ENCODE measurements at places on chromosomes 13 and 19. TPM values are rescaled to one million over a fixed set of nuclear protein-coding genes. Genes with fewer than 3 reads are reported as not detected.

GRCh38 chr19:10292206-10292788 is 2.5 kb downstream of the ICAM5 start:
- peak overlapping the region; percentile 63 for H3K4me3 ChIP-seq
- H3K27me3 ChIP-seq = peaks cover 93% of the 10 kb centered on the region
- no peak overlapping the region for H3K27ac ChIP-seq

GRCh38 chr19:56253737-56254136 is 18.8 kb upstream of the EDDM13 start:
- H3K27ac ChIP-seq = no peak overlapping the region
- no peak for DNase-seq
- H3K4me1 ChIP-seq = no peaks in the 10 kb centered on the region
- peaks cover 4% of the 10 kb centered on the region for H3K36me3 ChIP-seq
- no peak overlapping the region for H3K4me3 ChIP-seq
- H3K27me3 ChIP-seq = no peaks in the 10 kb centered on the region

DNA sequence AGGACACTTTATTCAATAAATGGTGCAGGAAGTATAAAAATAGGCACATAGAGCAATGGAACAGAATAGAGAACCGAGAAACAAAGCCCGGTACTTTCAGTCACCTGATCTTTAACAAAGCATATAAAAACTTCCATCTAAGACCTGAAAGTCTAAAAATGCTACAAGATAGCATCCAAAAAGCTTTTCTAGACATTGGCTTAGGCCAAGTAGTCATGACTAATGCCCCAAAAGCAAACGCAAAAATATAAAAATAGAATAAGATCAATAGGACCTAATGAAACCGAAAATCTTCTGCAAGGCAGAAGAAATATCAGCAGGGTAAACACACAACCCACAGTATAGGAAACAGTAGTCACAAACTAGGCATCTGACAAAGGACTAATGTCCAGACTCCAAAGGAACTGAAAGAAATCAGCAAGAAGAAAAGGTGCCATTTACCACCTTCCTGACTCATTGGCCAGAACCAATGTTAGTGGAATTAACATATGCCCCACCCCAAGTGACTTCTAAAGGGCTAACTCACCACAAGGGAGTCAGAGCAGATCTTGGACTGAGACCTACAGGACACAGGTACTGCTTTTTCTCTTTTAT is 40.8 kb upstream of the CEACAM21 start:
- H3K27me3 ChIP-seq = no peaks in the 10 kb centered on the region
- H3K36me3 ChIP-seq = peaks cover 61% of the 10 kb centered on the region
- H3K27ac ChIP-seq = peak overlapping the region; percentile 94
- H3K4me3 ChIP-seq = peak overlapping the region; percentile 71
- peak; percentile 44 for DNase-seq

- no peak overlapping the region for H3K27ac ChIP-seq
- no peaks in the 10 kb centered on the region for H3K27me3 ChIP-seq
- H3K4me3 ChIP-seq = no peak overlapping the region
- peaks cover 9% of the 10 kb centered on the region for H3K36me3 ChIP-seq
Measured at GRCh38 chr13:45490068-45490467, 25.3 kb downstream of the COG3 start.

- H3K4me1 ChIP-seq = no peaks in the 10 kb centered on the region
- H3K36me3 ChIP-seq = no peaks in the 10 kb centered on the region
- no peak overlapping the region for H3K27ac ChIP-seq
- no peak for DNase-seq
- no peak overlapping the region for H3K4me3 ChIP-seq
- peaks cover 24% of the 10 kb centered on the region for H3K27me3 ChIP-seq
Measured at GRCh38 chr19:31160336-31160926, 188.8 kb downstream of the TSHZ3 start.

DNA sequence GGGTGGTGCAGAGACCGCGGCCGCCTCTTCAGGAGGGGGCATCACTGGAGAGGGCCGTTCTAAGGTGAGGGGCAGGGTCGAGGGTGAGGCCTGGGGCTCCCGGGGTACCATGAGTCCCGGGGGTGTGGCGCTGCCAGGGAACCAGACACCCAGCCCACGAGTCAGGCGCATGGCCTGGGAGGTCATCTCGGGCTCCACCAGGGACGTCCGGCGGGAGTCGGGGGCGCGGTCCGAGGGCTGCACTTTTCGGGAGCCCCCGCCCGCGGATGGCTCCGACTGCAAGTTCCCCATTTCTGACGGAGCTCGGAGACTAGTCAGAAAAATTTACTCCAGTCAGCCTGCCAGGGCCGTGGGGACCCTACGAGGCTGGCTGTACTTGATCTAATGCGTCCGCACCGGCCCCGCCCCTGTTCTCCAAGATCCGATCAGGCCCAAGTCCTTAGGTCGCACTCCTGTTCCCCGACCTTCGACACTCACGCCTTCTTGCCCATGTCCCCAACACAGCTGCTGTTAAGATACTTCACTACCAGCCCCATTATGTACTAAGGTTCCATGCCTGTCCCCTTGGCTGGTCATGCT is 774 bp downstream of the GGN start:
- H3K36me3 ChIP-seq = peaks cover 33% of the 10 kb centered on the region
- peak overlapping the region; percentile 68 for H3K4me3 ChIP-seq
- no peak overlapping the region for H3K27ac ChIP-seq
- peaks cover 18% of the 10 kb centered on the region for H3K4me1 ChIP-seq
- no peak for DNase-seq
- peaks cover 51% of the 10 kb centered on the region for H3K27me3 ChIP-seq

Gene ZNF223
- 1.4 TPM for total RNA-seq

Gene RNF113B
- not detected for total RNA-seq

Gene ACP4
- total RNA-seq = not detected

Gene TRPC4
- total RNA-seq = not detected

Gene KL
- total RNA-seq = 0.72 TPM
